Bronchial epithelial cell (primary cell): ENCODE measurements at places on chromosomes 1 and 21.
A peak's percentile ranks its signal among the peaks of the same experiment; 100 is the strongest.

DNA sequence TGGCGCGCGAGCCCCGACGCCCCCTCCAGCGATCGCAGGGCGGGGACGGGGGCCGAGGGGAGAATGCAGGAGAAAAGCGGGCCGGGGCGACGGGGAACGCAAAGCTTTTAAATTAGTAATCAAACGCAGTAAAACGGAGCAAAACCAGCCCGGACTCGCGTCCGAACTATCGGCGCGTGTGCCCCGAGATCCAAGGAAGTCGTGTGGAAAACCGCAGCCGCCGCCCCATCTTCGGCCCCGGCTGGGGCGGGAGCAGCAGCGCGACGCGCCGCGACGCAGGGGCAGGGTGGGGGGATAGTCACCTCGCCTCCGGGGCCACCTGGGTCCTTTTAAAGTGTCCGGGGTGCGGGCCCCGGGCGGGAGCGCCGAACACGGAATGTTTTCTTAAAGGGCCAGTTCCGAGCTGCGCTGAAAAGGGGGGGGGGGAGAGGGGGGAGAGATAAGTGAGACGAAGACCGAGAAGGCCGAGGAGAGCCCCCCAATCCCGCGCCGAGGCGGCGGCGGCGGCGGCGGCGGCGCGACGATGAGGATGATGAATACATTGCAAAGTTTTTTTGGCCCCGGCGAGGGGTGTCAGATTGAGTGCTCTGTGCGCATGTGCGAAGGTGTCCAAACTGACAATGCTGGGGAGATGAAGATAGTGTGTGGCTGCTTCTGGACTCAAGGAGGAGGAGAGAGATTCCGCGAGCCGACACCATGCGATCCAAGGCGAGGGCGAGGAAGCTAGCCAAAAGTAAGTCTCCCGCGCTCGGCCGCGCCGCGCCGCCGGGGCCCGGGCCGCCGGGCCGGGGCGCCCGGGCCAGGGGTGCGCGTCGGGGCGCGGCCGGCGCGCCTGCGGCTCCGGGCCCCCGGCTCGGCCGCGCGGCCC, at the start of gene PRDM16:
Gene PRDM16, plus strand, starts transcription at position 640 of the 868 bp plus-strand sequence. Its CDS starts 57 bp downstream, at position 697.
- peak; percentile 73 for DNase-seq

GRCh38 chr1:200150721-200151120, 123.2 kb downstream of the NR5A2 start:
- peak; percentile 88 for DNase-seq

DNA sequence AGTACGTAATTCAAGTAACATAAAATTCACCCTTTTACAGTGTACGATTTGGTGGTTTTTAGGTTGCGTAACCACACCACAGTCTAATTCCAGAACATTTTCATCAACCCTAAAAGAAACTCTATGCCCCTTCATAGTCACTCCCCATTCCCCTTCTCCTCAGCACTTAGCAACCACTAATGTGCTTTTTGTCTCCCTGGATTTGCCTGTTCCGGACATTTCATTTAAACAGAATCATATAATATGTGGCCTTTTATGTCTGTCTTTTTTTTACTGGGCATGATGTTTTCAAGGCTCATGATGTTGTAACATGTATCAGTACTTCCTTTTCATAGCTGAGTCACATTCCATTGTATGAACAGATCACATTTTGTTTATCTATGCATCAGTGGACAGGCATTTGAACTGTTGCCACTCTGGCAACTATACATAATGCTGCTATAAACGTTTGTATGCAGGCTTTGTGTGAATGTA, 20.8 kb downstream of the OBSCN start:
- DNase-seq = peak; percentile 99

DNA sequence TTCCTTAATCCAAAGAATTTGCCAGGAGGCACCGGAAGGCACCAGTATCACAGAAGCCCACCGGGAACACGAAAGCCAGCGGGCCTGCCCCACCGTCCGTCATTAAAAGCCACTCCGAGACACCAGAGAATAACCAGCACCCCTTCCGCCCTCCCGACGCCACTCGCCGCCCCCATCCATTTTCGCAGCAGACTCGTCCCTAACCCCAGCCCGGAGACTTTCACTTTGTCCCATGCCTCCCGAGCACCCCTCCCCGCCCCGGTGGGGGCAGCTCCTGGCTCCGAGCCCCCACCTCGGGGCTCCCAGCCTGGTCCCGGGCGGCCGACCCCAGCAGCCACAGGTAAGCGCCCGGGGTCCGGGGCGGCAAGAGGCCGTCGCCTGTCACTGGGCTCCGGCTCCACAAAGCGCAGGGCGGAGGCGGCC, 105.4 kb downstream of the SLC45A1 start:
- no peak for DNase-seq

DNA sequence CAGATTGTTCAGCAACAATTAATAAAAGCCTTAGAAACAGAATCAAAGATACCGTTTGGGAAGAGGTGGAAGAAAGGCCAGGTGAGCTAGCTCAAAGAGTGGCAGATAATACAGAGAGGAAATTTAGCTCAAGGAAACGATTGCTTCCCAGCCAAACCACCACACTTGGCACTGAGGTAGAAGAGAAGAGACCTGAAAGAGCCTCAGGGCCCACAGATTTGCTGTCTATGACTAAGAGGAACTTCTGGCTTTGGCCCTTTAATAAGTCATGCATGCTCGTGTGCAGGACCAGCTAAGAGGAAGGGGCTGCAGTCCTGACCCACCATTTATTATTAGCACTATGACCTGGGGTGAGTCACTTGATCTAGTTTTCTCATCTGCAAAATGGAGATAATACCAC, 72.8 kb upstream of the BCL10 start:
- no peak for DNase-seq

GRCh38 chr1:109281680-109282496, 1.1 kb downstream of the PSRC1 start:
- no peak for DNase-seq

- DNase-seq = peak; percentile 63
These were observed 29.3 kb downstream of the CAMK1G start for GRCh38 chr1:209612646-209613399.

DNA sequence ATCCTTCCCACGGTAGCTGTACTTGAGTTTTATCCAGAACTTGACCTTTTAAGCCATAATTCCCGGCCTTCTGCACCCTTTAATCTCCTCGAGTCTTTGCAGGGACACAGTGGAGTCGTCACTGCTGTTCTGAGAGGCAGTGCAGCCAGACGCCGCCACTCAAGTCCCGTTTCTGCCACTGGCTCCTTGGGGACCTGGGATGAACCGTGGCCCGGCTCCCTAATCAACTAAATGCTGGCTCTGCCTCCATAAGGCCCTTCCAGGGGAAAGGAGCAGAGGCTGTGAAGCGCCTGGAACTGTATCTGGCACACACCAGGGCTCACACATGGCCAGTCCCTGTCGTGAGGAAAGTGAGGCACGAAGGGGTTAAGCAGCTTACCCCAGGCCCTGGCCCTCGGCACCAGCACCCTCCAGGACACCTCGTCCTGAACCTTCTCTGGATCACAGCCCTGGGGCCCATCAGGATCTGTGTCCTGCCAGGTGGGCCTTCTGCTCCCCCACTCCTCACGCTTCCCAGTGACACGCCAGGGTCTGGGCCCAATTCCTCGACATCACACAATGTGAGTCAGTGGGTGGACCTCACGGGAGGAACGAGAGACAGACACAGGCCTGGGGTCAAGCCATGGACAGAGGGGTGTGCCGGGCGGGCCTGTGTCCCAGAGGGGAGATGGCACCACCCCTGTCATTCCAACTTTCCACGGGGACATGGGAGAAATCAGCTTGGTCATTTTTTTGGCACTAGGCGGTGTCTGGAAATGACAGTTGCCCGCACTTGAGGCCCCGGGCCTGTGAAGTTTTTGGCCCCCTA, 23.5 kb upstream of the C1orf174 start:
- DNase-seq = no peak

DNA sequence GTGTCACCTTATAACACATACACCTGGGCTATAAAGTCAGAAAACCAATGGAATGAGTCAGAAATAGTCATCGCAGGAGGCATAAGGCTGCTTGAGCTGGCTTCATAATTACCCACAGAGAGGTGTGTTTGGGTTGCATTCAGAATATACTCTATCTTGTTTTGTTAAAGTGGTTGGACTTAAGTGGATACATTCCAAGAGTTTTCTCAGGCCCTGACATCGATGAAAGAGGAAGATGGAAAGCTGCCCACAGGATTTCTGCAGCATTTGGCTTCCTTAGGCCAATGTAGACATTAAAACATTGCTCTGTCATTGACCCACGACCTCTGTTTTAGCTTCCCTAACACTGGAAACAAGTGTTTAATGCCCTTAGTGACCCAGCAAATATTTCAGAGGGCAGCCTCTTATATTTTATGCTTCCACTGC, 18.6 kb upstream of the BCL10 start:
- peak; percentile 98 for DNase-seq

DNA sequence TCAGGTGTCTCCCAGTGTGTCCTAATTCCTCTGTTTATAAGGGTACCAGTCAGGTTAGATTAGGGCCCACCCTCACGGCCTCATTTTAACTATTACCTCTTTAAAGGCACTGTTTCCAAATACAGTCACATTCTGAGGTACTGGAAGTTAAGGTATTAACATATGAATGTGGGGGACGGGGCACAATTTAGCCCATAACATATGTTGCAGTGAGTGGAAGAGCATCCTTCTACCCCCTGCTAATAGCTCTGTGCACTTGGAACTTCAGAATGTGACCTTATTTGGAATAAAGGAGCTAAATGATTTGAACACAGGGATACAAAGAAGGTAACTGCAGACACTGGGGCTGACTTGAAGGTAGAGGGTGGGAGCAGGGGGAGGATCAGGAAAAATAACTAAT, 67.3 kb upstream of the ADGRL2 start:
- no peak for DNase-seq

DNA sequence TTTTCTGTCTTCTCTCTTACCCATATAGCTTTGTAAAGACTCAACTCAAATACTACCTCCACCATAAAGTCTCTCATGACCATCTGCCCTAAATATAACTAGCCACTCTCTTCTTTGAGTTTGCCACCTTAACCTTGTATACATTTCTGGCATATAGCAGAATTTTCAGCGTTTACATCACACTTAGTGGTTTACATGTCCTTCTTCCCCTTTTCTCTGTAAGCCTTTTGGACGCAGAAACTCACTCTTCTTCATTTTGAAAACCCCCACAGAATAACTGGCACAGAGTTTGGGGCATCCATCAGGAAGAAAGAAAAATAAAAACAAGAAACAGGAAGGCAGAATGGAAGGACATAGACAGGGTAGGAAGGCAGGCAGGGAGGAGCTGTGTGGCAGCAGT, 131.8 kb upstream of the DUSP10 start:
- DNase-seq = no peak

DNA sequence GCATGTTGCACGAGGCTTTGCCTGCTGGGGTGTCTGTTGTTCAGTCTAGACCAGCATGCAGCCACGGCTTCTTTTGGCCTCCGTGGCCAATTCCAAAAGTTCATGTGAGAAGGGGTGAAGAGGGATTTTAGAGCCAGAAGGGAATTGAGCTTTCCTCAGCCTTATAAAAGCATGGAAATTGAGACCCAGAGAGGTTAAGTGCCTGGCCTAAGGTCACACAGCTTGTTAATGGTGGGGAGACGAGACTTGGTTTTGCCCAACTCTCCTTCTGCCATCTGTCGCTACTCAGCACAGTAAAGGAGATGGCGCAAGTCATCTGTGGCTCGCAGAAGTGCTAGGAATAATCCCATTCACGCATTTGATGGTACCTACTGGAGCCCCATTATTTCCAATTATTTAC, 25.7 kb downstream of the ZBTB18 start:
- DNase-seq = no peak

- DNase-seq = no peak
These were observed 66.4 kb downstream of the DAB1 start for GRCh38 chr1:57357462-57357861.

DNA sequence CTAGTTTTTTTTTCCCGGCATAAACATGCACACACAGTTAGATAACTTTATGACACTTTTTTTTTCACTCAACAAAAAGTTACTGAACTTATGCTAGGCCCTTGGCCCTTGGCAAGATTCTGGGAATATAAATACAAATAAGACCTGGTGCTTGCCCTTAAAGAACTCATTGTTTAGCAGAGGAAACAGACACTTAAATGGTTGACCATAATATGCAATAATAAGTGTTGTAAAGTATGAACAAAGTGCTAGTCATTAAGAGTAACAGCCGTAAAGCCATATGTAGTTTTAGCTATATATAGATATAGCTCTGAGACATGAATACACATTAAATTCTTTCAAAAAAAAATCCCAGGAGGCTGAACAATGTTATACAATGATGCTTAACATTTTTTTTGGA, 198.3 kb downstream of the CYYR1 start:
- DNase-seq = no peak

DNA sequence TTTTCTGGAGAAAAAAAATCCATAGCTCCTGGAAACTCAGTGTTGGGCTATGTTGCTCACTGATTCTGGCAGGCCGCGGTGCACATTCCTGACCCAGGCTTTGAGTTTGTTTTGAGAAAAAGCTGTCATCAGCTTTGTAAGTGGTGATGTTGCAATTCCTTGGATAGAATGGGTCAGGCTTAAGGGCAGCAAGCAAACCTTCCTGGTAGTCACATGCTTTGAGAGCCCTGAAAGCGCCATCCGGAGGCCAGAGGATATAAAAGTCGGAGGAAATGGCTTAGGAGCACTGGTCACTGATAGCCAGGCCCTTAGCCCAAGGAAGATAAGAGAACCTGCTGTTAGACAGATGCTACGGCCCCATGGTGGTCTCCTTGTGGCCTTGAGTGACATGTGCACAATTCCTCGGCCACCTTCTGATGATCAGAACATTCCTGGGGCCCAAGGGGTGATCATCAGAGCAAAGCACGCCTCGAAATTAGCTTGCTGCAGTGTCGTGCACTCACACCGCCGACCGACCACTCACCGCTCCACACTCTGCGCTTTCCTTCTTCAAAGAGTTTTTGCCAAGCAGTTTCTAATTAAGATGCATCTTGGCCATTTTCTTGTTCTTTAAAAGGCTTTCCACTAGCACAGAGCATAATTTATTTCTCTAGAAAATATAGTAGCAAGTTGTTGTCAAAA, 78.6 kb downstream of the MAN1C1 start:
- DNase-seq = peak; percentile 95

DNA sequence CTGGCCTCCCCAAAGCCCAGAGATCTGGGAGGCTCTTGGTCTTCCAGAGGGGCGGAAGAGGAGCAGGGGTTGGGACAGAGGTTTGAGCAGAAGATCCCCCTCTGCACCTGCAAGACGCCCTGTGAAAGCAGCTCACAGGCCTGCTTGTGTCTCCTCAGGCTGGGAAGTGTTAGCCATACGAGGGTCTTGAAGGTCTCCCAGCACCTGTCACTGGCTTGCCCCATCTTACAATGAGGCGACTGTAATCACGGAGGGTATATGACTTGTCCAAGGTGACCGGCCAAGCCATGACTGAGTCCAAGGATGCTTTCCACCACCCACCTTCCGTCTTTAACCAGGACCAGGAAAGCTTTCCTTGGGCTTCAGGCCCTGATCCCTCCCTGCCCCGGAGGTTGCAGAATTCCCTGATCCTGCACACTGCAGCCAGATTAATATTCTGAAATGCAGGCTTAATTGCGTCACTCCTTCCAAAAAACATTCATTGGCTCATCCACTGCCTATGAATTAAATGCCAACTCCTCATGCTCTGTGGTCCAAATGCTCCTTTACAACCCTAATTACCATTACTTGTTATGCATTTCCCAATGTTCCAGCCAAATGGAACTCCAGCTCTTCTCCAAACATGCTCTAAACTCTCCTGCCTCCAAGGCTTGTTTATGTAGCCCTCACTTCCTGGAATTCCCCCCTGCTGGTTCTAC, 64.0 kb downstream of the DDX20 start:
- DNase-seq = no peak
